ENCODE measurements at places on chromosomes 13 and 19.

DNA sequence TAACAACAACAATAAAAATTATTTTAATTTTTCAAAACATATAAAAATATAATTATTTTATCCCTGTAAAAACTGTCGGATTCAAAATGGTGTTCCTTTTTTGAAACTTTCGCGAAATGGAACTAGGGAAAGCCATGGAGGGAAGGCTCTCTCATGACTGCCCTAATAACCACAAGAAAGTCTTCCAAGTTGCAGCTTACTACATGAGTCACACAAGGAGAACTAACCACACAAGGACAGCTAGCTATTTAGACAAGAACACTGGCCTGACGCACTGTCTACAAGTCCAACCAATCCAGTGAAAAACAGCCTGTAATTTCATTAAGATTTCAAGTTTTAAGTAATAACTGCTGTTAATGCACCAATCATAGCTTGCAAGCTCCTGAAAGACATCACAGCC, 319.2 kb upstream of the PCDH9 start:
- DNase-seq, result no peak

GRCh38 chr19:10864538-10864899, 6.8 kb upstream of the CARM1 start:
- DNase-seq, result peak; percentile 84

GRCh38 chr19:35403116-35403760, 32.4 kb downstream of the GPR42 start:
- DNase-seq, result no peak

- DNase-seq, result no peak
Measured at GRCh38 chr19:35294859-35295791, 3.2 kb downstream of the MAG start.

DNA sequence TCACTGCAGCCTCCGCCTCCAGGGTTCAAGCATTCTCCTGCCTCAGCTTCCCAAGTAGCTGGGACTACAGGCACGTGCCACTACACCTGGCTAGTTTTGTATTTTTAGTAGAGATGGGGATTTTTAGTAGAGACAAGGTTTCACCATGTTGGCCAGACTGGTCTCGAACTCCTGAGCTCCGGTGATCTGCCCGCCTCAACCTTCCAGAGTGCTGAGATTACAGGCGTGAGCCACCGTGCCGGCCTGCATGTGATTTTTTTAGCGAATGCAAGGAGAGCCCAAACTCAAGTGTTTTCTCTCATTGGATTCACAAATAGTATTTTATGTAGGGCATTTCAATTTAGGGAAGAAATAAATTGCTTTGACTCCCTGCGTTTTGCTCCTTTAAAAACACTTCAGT, 4.4 kb downstream of the ZMYM2 start:
- no peak for DNase-seq
